Bladder microvascular endothelial cell (primary cell): ENCODE measurements at places on chromosomes 5 and 9. TPM values are rescaled to one million over a fixed set of nuclear protein-coding genes. Genes with fewer than 3 reads are reported as not detected.

OTP gene
- total RNA-seq = not detected in 2 replicates

ANKRD55 gene
- 0.49 and 0.82 TPM in 2 replicates for total RNA-seq

SLC36A2 gene
- total RNA-seq = not detected in 2 replicates

PLK2 gene
- total RNA-seq = 699 and 730 TPM in 2 replicates

IFNA2 gene
- not detected in 2 replicates for total RNA-seq

CDKN2B gene
- 3.1 and 4.1 TPM in 2 replicates for total RNA-seq

PHF24 gene
- not detected in 2 replicates for total RNA-seq

TAF11L10 gene
- not detected in 2 replicates for total RNA-seq

TMEM8B gene
- total RNA-seq = 0.16 and 0.57 TPM in 2 replicates

B4GALT7 gene
- total RNA-seq = 18.1 and 29.5 TPM in 2 replicates

PCDHB6 gene
- total RNA-seq = 0.25 TPM in 1 of 2 replicates, not detected in the other

INSYN2B gene
- 0.81 and 9.8 TPM in 2 replicates for total RNA-seq

NTRK2 gene
- total RNA-seq = under 0.01 TPM in 2 replicates

TRIM36 gene
- 0.38 and 0.49 TPM in 2 replicates for total RNA-seq

INSL4 gene
- not detected in 2 replicates for total RNA-seq

SMIM33 gene
- total RNA-seq = not detected in 2 replicates

PLPP7 gene
- total RNA-seq = 1.8 TPM in 2 replicates

TMEM215 gene
- total RNA-seq = not detected in 2 replicates

PCDHA10 gene
- under 0.01 and 0.13 TPM in 2 replicates for total RNA-seq

HK3 gene
- total RNA-seq = under 0.01 and 0.06 TPM in 2 replicates

TOMM5 gene
- 118 and 146 TPM in 2 replicates for total RNA-seq

NEUROG1 gene
- not detected in 2 replicates for total RNA-seq

ASPN gene
- 0.06 TPM in 1 of 2 replicates, not detected in the other for total RNA-seq

CNTRL gene
- 10.2 and 14.4 TPM in 2 replicates for total RNA-seq

NIPSNAP3A gene
- total RNA-seq = 31.8 and 38.4 TPM in 2 replicates

PPP3R2 gene
- not detected in 2 replicates for total RNA-seq

CSNK1G3 gene
- total RNA-seq = 31.7 and 61.2 TPM in 2 replicates

OR1Q1 gene
- total RNA-seq = not detected in 2 replicates

TYRP1 gene
- total RNA-seq = under 0.01 and 1.4 TPM in 2 replicates

FAM151B gene
- total RNA-seq = 1.9 and 4.2 TPM in 2 replicates

KCTD16 gene
- total RNA-seq = under 0.01 and 0.06 TPM in 2 replicates

CYFIP2 gene
- 9.4 and 30.6 TPM in 2 replicates for total RNA-seq

PRUNE2 gene
- 4.9 and 25.7 TPM in 2 replicates for total RNA-seq
